CD4-positive, alpha-beta T cell treated with Interleukin-21 for 1 hour (primary cell): ENCODE measurements at places on chromosomes 4 and X.

- DNase-seq = no peak
Observed at GRCh38 chrX:25016361-25016671, 551 bp upstream of the ARX start.

- no peak for DNase-seq
Observed at GRCh38 chrX:13545726-13546125, 23.7 kb upstream of the EGFL6 start.

DNA sequence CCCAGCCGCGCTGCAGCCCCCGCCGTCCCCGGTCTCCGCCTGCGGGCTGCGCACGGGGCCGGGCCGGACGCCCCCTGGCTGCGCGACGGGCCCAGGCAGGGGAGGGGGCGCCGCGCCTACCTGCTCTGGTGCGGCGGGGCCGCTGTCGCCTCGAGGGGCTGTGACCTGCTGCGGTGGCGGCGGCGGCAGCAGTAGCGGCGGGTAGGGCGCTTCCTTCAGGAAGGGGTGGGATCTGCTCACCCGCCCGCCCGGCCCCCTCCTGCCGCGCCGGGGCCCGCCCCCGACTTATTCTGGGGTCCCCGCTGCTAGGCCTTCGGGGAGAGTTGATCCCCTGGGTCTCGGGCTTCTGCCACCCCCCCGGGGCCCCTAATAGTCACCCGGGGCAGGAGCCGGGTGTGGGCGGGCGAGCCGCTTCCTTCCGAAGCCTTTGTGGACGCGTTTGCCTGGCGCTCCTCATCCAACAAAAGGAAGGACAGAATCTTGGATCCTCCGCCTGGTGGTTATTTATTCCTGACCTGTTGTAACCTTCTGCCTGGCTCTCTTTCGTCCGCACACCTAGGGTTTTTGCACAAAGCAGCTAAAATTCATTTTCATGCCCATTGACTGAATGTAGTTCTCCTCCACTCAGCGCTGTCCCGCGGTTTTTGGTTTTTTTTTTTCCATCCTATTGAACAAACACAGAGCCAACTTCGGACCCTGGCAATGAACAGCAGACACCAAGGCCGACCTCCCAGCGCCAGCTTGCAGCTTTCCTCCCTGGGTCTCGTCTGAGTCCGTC, at the start of gene TMEM150C:
Gene TMEM150C, minus strand, starts transcription at position 203 of the 778 bp plus-strand sequence. CDS start 57,331 bp downstream, outside the sequence.
- DNase-seq = no peak

GRCh38 chr4:7964890-7965662, 25.4 kb upstream of the AFAP1 start:
- peak; percentile 80 for DNase-seq

- no peak for DNase-seq
Observed at GRCh38 chrX:134407065-134407376, 52.9 kb upstream of the HPRT1 start.

GRCh38 chr4:84814094-84814750, 152.3 kb downstream of the WDFY3 start:
- DNase-seq = no peak

GRCh38 chrX:23764188-23764984, 18.6 kb upstream of the SAT1 start:
- DNase-seq = no peak

- DNase-seq = no peak
Observed at GRCh38 chr4:73648478-73648877, 28.2 kb upstream of the RASSF6 start.

- DNase-seq = no peak
Observed at GRCh38 chrX:72475338-72475737, 97.3 kb downstream of the HDAC8 start.

DNA sequence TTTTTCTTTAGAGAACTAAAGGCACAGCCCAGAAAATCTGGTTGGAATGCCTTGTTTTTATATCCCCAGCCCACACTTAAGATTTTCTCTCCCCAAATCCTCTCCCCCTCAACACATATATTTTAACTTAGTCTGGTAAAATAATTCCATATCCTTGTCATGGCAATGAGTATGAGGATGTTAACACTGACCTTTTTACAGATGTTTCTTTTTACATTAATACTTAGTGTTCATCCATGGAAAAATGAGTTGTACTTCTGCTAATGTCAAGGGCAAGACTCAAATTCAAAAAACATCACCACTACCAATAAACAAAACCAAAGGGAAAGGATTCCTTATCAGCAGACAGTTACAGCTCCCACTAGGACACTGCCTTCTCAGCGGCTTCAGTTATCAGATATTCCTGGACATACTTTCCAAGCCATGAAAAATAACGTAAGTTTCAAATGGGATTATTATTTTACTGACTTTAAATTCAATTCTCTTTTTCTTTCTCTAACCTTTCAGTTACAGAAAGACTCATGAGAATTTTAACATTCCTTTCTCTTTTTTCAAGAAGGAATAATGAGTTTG, 83.3 kb downstream of the RASL11B start:
- DNase-seq = no peak

GRCh38 chrX:155028129-155028528, 1.5 kb downstream of the FUNDC2 start:
- DNase-seq = peak; percentile 10

DNA sequence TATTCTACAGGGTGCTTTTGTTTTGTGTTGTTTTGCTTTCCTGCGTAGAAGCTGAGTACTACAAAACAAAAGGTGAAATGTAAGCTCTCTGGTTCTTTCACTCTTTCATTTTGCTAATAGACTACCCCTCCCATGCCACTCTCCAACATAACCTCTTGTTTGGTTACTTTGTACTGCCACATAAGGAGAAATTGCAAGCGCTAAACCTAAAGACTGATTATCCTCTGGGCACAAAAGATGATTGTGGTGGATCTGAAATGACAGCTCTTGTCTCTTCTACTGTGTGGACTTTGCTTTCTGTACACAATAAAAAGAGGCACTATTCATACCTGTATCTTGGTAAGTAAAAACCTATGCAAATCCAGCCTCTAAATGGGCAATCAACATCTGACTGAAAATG, 5.3 kb downstream of the MBNL3 start:
- DNase-seq = no peak

- peak; percentile 8 for DNase-seq
Observed at GRCh38 chrX:120457766-120458180, 11.3 kb downstream of the LAMP2 start.
